ENCODE measurements at places on chromosomes 11 and 22.

GRCh38 chr11:113805640-113806039, 26.0 kb downstream of the CLDN25 start:
- DNase-seq, result no peak

- peak; percentile 28 for DNase-seq
Observed at GRCh38 chr22:37544955-37545702, 15.2 kb upstream of the CDC42EP1 start.

GRCh38 chr11:95066716-95067038, at the start of gene SRSF8:
Gene SRSF8, plus strand, starts transcription at chr11:95066919. Its CDS starts 308 bp downstream, at chr11:95067227.
- DNase-seq, result no peak

DNA sequence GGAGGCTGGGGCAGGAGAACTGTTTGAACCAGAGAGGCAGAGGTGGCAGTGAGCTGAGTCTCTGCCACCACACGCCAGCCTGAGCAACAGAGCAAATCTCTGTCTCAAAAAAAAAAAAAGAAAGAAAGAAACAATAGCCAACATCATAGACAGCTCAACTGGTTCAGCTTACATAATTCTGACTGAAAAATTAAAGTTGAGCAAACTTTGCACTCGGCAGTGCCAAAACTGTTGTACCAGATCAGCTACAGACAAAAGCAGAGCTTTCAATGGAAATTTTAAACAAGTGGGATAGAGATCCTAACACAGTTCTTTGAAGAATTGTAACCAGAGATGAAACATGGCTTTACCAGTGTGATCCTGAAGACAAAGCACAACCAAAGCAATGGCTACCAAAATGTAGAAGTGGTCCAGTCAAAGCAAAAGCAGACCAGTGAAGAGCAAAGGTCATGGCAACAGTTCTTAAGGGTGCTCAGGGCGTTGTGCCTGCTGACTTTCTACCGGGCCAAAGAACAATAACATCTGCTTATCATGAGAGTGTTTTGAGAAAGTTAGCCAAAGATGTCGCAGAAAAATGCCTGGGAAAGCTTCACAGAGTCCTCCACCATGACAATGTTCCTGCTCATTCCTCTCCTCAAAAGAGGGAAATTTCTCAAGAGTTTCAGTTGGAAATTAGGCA, 59.3 kb downstream of the TTC28 start:
- no peak for DNase-seq

- DNase-seq, result peak; percentile 52
Observed at GRCh38 chr11:75195167-75195962, 44.5 kb downstream of the SLCO2B1 start.

DNA sequence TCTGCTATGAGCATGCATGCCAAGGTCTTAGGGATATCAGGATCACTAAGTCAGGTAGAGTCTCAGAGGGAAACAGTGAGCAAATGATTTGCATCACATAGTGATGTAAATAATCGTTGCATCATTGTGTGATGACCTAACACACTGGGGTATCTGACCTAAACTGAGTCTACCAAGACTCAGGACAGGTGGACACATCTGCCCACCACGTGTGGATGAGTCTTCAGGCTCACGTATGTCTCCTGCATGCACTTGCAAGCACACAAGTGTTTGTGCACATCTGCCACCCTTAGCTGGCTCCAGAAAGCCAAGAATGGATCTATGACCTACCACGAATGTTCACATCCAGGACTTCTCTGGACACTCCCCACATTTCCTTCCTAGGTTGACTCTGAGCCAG, 111.2 kb downstream of the FEZ1 start:
- no peak for DNase-seq

DNA sequence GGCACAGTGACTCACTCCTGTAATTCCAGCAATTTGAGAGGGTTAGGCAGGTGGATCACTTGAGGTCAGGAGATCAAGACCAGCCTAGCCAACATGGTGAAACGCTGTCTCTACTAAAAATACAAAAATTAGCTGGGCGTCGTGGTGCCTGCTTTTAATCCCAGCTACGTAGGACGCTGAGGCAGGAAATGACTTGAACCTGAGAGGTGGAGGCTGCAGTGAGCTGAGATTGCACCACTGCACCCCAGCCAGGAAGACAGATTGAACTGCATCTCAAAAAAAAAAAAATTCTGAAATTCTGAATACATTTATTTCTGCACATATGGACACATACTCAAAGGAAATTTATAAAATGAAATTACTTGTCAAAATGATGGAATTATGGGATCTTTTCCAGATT, 103.2 kb downstream of the GRIA4 start:
- no peak for DNase-seq

- DNase-seq, result no peak
Observed at GRCh38 chr22:36643033-36643432, 60.5 kb downstream of the CACNG2 start.

GRCh38 chr11:118264569-118265465, 720 bp upstream of the MPZL2 start:
- DNase-seq, result no peak

Measured in NCI-H226 (cell line).